T-helper 1 cell (primary cell): ENCODE measurements at places on chromosomes 1 and 21.

DNA sequence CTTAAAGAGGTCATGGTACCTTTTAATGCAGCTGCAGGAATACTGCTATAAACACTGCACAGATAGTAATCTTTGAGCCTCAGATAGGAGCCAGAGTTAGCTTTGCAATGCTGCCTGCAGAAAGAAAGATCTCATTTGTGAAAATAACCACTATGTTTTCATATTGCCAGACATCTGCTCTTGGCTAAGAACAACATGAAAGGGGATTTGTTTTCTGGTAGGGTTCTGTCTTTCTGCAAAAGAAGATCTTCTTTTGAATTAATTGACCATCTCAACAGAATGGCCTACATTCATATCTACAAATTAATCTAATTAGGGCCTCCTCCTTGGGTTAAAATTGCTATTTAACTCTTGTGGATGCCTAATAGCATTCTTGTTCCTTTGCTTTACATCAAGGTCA, 177.6 kb upstream of the DPYD start:
- DNase-seq: no peak

DNA sequence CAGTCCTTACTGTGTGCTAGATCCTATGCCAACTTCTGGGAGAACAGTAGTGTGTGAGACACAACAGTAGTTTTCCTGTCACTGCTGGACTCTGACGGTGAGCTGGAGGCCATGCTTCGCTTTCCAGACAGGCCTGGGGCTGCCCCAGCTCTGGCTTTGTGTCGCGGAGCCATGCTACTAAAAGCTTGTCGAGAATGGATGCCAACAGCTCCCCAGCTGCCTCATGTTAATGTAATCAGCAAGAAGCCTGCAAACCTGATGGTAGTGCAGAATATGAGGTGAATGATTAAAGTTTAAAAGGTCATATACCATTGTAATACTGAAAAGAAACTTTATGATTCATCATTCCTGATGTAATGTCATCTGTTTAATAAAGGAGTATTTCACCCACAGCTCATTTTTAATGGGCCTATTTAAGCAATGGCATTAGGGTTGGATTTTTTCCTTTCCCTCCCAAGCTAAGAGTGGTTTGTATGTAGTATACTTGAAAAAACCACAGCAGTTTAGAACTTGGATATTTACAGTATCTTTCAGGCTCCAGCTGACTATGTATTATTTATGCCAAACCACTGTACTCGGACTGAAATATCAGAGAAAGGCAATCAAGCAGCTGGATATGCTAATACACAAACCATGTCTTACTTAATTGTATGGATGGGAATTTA, 343.0 kb downstream of the NUF2 start:
- DNase-seq: no peak

DNA sequence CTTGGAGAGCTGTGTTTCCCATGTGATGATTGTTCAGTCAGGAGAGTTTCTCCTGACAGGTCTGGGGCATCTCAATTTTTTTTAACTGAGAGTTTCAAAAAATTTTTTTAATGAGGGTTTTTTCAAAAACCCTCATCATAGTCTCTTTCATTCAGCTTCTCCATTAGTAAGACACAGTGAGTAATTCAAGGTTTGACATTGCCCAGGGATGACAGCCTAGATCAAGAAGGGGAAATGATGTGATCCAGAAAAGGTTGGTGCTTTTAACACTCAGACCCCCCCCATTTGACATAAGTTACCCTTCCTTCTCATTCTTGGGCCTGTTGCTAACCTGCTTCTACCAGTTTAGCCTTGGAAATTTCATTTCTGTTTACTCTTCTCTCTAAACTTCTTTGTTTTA, 189.4 kb upstream of the HOOK1 start:
- DNase-seq: no peak

DNA sequence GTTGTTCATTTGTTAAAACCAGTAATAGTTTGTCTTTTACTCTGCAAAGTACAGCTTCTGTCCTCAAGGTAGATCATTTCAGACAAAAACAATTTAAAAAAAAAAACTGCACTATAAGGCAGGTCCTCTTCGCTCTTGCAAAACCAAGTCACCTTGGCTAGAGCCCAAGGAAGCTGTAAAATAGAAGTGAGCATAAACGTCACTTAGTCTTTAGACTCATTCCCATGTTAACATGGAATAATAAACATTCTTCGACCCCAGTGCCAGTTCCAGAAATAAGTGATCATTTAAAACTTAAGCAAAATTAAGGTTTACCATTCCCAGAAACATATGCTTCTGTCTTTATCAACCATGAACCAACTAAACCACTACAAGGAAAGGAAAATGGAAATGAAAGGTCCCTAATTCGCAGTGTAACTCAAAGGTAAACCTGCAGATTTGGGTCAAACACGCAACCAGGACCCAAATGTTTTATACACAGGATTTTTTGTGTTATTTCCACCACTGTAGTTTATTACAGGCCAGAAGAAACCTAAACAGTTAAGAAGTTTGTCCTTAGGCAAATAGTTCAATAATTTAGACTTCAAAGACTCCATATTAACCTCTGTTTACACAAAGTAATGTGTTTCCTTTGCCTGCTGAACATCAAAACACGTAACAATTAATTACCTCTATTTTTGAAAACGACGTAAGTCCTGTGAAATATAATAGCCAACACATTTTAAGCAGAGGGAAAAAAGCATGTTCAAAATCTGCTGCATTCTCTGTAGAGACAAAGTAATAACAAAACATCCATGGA, 54.6 kb downstream of the TGFBR3 start:
- DNase-seq: no peak

DNA sequence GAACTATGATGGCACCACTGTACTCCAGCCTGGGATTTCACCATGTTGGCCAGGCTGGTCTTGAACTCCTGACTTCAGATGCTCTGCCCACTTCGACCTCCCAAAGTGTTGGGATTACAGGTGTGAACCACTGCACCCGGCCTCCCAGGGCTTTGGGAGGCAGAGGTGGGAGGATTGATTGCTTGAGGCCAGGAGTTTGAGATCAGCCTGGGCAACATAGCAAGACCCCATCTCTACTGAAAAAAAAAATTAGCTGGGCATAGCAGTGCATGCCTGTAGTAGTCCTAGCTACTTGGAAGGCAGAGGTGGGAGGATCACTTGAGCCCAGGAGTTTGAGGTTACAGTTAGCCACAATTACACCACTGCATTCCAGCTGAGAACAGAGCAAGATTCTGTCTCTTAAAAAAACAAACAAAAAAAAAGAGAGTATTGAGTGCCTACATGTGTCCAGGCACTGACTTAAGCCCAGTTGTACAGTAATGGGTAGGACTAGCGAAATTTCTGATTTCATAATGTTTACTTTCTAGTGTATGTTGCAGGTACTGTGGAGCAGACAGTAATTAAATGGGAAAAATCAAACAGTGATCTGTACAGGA, 4.2 kb downstream of the MANEAL start:
- DNase-seq: no peak

- no peak for DNase-seq
Observed at GRCh38 chr1:25609921-25610320, 6.7 kb upstream of the MAN1C1 start.

- no peak for DNase-seq
Observed at GRCh38 chr1:46699666-46700065, 19.2 kb downstream of the EFCAB14 start.

DNA sequence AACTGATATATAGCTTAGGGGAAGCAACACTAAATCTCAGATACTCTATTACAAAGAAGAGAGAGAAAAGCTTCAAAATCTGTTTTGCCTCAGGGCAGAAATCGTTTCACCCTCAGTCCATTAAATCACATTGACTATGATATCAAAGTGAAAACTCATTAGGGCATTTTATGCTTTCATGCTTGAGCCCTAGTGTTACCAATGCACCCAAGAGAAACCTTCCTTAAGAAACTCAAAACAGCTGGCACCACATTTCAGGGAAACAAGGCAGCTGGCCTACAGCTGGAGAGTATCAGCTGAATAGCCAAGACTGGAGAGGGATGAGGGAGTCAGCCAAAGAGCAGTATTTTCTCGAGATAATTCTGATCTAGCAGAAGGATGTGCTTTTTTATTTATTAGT, 14.9 kb downstream of the COLGALT2 start:
- no peak for DNase-seq

DNA sequence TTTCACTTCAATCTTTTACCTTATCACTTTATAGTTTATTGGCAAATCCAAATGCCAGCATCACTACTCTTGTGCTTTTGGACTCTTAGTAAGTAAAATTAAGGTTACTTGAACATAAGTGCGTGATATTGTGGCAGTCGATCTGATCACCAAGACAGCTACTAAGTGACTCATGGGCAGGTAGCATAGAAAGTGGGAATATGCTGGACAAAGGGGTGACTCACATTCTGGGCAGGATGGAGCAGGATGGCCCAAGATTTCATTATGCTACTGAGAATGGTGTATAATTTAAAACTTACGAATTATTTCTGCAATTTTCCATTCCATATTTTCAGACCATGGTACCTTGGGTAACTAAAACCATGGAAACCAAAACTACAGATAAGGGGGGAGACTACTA, 120.2 kb downstream of the ROR1 start:
- DNase-seq: no peak

GRCh38 chr1:244841273-244841927, 5.9 kb downstream of the COX20 start:
- no peak for DNase-seq

- DNase-seq: no peak
Observed at GRCh38 chr1:159250638-159251216, 46.1 kb downstream of the ACKR1 start.

- no peak for DNase-seq
Observed at GRCh38 chr21:31772674-31773555, 41.0 kb upstream of the SCAF4 start.
